Activated CD4-positive, CD25-positive, alpha-beta regulatory T cell treated with anti-CD3 and anti-CD28 coated beads, Interleukin-2, amount 50 U/mL, for 24 hours (primary cell): ENCODE measurements at places on chromosomes 16 and 17.
A peak's percentile ranks its signal among the peaks of the same experiment; 100 is the strongest.

DNA sequence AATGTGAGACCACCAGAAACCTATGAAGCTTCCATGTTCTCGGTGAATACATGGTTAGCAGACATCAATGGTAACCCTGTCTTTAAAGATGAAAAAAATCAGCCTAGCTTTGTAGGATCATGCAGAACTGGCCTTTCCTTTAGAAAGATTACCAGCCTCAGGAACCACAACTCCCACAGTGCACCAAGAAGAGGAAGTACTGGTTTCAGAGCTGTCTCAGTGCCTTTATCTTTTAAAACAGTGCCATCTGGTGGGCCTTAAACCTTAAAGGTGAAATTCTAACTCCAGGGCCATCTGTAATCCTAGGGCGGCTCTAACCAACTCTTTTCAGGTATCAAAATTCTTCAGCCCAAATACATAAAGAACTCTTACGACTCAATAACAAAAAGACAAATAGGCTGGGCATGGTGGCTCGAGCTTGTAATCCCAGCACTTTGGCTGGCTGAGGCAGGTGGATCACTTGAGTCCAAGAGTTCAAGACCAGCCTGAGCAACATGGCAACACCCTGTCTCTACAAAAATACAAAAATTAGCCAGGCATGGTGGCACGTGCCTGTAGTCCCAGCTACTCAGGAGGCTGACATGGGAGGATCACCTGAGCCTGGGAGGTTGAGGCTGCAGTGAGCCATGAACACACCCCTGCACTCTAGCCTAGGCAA, 5.4 kb downstream of the ATPAF2 start:
- peak; percentile 57 for ATAC-seq

DNA sequence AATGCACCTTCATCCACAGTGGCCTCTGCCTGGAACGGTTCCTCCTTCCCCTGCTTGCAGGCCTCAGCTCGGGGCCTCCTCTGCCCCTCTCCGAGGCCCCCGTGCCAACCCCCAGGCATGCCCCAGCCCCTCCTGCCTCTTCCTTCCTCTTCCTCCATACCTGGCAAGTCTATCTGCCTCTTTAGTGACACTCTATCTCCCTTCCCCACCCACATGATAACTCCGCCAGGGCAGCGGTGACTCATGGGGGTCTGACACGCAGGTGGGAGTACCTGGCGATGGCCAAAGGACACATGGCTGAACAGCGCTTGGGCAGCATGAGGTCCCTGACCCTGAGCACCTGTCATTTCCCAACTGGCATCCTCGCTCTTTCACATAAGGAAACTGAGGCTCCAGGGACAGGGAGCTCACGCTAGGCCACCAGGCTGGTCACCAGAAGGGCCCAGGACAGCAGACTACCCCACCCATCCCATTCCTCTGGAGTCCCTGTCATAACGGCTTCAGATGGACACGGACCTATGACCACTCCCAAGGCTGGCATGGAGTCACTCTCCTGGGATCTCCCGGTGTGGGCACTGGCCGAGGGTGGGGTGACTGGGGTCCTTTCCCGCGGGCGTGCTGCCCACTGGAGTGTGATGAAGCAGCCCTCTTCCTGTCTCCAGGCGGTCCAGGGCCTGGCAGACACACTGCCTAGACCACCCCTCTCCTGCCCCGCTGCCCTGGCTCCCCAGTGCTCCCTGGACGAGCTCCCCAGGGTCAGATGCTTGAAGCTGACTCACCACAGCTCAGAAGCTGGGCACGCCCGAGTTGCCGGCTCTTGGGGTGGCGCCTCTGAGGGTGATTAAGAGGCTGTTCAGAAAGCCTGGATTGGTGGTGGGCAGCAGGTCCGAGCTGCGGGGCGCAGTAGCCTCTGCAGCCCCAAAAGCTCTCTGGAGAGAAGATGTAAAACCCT, 100.6 kb downstream of the ENGASE start:
- ATAC-seq = no peak

DNA sequence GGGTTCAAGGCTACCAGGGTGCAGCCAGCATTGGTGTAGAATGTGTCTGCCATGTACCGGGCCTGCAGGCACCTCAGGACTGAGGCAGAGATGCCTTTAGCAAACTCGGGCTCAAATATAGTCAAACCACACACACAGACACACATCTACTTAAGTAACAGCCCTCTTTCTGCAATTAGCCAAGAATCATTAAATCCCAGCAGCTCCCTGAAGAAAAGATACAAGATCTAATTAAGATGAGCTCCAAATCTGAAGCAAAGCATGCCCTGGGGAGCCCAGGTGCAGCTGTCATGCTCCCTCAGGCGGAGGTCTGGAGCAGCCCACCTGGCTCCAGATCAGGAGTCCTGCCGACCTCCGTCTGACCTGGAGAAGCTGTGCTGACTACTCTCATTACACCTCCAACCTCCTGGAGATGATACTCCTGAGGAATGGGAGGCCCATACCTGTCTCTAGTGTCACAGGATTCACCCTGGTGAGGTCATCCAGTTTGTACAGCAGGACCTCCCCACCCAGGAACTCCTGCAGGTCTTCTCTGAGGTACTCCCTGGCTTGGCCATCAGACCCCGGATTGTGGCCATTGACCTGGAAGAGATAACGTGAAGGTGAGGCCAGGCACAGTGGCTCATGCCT, 6.9 kb downstream of the MYO19 start:
- no peak for ATAC-seq

DNA sequence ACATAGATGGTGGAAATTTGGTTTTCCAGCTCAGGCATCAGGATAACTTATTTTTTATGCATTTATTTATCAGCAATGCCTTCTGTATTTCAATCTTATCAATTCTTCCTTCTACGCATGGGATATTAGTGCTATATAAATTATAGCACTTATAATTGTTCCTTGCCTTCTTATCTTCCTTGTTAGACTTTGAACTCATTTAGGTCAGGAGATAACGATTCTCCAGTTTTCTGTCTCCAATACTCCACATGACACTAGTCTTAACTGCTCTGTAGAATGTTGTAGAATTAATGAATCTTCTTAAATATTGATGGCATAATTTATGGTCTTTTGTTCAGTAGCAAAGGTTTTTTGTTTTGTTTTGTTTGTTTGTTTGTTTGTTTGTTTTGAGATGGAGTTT, 10.7 kb upstream of the BCO1 start:
- ATAC-seq = no peak

- ATAC-seq = no peak
Measured at GRCh38 chr16:5064915-5065314, 841 bp downstream of the C16orf89 start.

DNA sequence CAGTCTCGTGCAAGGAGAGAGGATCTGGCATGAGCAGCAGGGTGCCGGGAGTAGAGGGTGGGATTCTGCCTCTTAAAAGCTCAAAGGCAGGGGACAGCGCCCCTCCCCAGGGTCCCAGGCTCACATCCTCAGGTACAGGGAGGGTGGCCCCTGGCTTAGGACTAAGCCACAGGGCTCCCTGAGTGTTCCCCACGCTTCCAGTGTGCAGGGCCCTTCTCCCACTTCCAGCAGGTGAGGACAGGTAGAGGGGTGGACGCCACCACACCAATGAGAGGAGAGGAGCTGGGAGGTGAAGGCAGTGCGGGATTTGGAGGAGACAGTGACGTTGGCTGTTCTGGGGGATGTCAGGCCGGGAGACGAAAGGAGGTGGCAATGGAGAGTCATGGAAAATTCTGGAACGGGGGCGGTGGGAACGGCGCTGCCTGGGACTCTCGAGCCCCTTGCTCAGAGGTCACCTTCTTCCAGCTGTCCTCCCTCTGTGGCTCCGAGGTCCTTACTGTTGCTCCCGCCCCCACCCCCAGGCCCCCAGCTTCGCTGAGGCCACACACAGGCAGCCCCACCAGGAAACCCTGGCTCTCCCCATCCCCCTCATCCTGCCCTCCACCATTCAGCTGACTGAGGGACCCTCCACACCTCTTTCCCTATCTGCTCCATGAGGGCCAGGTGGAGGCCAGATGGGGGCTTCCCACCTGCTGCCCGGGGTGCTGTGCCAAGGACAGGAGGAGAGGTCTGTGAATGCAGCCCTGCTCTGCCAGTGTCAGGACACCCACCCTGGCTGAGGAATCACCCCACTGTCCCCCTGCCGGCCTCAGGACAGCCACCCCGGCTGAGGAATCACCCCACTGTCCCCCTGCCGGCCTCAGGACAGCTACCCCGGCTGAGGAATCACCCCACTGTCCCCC, 57.7 kb upstream of the ACSF3 start:
- ATAC-seq = no peak

DNA sequence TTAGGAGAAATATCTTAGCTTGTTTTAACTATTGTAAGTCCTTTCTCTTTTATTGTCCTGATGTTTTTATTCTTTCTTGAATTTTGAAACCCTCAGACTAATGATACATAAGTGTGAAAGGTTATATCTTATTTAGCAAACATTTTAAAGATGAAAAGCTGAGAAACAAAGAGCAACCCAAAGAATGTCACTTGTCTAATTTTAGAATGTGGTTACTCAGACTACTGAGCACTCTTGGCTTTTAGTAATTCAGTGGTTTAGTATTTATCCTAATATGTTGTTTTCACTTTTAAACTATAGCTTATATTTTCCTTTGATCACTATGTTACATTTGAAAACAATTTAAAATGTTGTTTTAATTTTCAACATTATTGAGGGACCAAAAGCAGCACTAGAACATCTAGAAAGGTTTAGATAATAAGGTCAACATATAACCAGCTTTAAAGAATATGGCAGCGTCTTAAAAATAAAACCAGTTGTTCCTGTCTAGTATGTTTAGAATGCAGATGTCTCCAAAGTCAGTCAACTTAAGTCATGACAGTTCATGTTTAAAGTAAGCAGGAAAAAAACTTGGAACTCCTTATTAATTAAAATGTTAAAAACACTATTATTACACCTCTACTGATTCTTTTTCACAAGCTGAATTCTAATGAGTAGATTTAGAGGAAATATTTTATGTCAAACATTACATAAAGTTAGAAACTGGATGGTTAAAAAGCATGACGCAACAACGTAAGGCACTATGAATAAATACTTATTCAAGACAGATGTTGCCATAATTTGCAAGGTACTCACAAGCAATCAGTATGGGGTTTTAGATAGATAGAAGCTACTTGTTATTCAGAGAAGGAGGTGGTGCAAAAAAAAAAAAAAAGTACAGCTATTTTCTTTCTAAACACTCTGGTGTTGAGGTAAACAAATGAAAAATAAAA, 2.4 kb downstream of the MBTD1 start:
- ATAC-seq = no peak

- no peak for ATAC-seq
Measured at GRCh38 chr17:48563385-48563838, 14.7 kb downstream of the HOXB4 start.

GRCh38 chr17:20279631-20280030, 187.7 kb downstream of the LGALS9B start:
- ATAC-seq = no peak

DNA sequence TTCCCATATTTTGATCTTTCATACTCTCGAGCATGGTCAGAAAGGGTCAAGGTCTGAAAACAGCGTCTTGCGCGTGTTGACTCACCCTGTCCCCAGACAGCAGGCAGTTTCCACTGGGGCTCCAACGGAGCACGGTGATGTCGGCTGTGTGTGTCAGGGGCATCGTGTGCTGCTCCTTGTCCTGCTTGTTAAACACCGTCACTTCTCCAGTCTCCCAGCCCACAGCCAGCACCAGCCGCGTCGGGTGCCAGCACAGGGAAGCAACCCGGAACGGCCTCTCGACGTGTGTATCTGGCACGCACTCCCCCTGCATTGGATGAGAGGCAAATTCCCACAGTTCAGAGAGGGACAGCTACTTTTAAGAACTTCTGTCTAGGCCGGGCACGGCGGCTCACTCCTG, 9.6 kb downstream of the IFT140 start:
- ATAC-seq = no peak

- no peak for ATAC-seq
Measured at GRCh38 chr17:12815642-12816141, 26.4 kb downstream of the ARHGAP44 start.

DNA sequence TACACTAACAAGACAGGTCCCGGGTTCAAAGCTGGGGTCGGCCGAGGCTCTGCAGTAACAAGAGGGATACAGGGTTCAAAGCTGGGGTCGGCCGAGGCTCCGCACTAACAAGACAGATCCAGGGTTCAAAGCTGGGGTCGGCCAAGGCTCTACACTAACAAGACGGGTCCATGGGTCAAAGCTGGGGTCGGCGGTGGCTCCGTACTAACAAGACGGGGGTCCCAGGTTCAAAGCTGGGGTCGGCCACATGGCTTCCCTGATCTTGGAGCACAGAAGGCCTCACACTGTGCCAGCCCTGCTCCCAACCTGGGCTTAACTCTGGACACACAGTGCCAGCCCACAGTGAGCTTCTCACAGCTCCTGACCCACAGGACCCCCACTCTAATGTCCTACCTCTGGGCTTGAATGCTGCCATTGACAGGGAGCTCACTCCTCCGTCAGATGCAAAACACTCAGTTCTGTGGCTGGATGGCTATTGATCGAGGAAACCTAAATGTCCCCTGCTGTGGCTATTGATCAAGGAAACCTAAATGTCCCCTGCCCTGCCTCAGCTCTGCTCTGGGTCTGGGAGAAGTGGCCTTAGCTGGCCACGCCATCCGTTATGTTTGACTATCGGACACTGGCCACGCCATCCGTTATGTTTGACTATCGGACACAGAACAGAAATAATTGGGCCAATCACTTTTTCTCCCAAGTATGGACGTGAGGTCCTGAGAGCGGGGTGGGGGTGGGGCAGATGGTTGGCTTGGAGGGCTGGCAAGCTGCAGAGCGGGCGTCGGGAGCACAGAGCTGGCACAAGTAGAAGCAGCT, 54.6 kb upstream of the DOC2B start:
- no peak for ATAC-seq

DNA sequence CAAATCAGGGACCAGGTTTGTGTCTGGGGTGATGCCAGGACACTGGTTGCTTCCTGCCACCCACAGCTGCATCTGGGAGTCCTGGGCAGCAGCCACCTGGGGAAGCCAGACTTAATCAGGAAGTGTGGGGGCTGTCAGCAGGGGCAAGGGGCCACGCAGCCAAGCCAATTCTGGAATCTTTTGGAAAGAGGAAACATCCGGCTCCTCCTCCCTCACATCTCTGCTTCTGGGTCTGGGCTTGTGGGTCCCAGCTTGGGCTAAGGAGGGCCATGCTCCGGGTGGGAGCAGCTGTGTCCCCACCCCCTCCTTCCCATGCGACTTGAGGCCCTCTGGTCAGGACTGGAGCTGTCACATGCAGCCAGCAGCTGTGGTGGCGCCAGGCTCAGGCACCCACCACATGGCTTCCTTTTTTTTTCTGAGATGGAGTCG, 37.0 kb upstream of the CCDC182 start:
- ATAC-seq = no peak

DNA sequence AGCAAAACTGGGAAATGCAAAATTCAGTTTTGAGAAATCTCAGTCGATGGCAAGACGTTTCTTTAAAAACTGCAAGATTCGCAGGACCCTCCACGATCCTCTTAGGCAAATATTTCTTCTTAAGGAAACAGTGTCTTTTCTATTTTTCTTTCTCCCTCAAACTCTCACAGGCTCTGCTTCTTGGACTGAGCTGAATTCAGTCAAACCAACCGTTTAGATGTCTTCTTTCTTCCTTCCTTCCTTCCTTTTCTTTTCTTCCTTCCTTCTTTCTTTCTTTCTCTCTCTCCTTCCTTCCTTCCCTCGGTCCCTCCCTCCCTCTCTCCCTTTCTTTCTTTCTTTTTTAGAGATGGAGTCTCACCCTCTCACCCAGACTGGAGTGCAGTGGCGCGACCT, 67.2 kb upstream of the AXIN2 start:
- ATAC-seq = no peak
